ENCODE measurements at places on chromosomes 1 and 21. TPM values are rescaled to one million over a fixed set of nuclear protein-coding genes. Genes with fewer than 3 reads are reported as not detected.

The MRPL37 gene
- 211 TPM for total RNA-seq

The RRP1B gene
- 44.2 TPM for total RNA-seq

The IFI44L gene
- total RNA-seq: 5.5 TPM

The SYDE2 gene
- 6.8 TPM for total RNA-seq

The PPP2R5A gene
- 64.7 TPM for total RNA-seq

- no peak for DNase-seq
- H3K27me3 ChIP-seq: no peaks in the 10 kb centered on the region
- H3K36me3 ChIP-seq: no peaks in the 10 kb centered on the region
- no peak overlapping the region for H3K27ac ChIP-seq
- peak overlapping the region; percentile 68 for H3K4me3 ChIP-seq
Measured at GRCh38 chr1:99004254-99004860, 304 bp downstream of the PLPPR5 start.

GRCh38 chr1:2592672-2593071 lies 6.1 kb downstream of the PRXL2B start:
- H3K27me3 ChIP-seq: no peaks in the 10 kb centered on the region
- DNase-seq: peak; percentile 17
- H3K36me3 ChIP-seq: peaks cover 2% of the 10 kb centered on the region

GRCh38 chr1:236948996-236949395 lies 55.2 kb downstream of the MT1HL1 start:
- H3K36me3 ChIP-seq: no peaks in the 10 kb centered on the region
- no peak overlapping the region for H3K27ac ChIP-seq
- H3K27me3 ChIP-seq: peaks cover 15% of the 10 kb centered on the region
- no peak for DNase-seq
- no peak overlapping the region for H3K4me3 ChIP-seq
- no peaks in the 10 kb centered on the region for H3K4me1 ChIP-seq

DNA sequence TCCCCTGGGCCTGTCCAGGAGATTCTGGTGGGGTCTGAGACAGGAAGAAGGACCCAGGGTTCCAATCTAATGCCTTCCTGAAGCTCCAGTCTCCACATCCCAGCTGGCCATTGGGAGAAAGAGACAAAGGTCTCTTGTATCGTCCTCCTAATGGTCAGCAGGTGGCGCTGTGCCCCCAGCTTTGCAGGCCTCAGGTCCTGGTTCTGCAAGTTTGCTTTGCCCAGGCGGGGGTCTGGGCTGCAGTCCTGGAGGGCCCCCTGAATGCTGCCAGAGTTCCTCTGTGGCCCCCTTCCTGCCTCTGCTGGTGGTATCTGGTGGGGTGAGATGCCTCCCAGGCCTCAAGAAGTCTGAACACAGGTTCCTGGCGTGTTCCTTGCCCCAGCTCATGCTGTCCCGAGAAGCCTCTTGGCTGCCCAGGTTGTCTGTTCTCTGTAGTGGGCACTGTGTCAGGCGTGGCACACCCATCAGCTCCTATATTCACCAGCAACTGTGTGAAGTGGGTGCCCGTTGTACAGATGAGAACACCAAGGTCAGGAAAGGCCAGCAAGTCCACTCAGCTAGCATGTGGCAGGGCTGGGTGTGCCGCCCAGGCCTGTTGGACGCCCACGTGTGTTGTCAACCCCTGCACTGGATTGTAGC lies 33.8 kb upstream of the CSF3R start:
- H3K4me1 ChIP-seq: no peaks in the 10 kb centered on the region
- H3K27ac ChIP-seq: no peak overlapping the region
- no peaks in the 10 kb centered on the region for H3K27me3 ChIP-seq
- peak; percentile 59 for DNase-seq

GRCh38 chr21:19256934-19257660 lies 853.5 kb upstream of the TMPRSS15 start:
- no peak for DNase-seq
- no peak overlapping the region for H3K27ac ChIP-seq
- H3K4me3 ChIP-seq: no peak overlapping the region
- H3K27me3 ChIP-seq: no peaks in the 10 kb centered on the region
- H3K36me3 ChIP-seq: no peaks in the 10 kb centered on the region

- no peaks in the 10 kb centered on the region for H3K36me3 ChIP-seq
- no peaks in the 10 kb centered on the region for H3K4me1 ChIP-seq
- H3K27me3 ChIP-seq: no peaks in the 10 kb centered on the region
- no peak overlapping the region for H3K27ac ChIP-seq
Measured at GRCh38 chr21:35332841-35333426, 283.8 kb upstream of the RUNX1 start.

DNA sequence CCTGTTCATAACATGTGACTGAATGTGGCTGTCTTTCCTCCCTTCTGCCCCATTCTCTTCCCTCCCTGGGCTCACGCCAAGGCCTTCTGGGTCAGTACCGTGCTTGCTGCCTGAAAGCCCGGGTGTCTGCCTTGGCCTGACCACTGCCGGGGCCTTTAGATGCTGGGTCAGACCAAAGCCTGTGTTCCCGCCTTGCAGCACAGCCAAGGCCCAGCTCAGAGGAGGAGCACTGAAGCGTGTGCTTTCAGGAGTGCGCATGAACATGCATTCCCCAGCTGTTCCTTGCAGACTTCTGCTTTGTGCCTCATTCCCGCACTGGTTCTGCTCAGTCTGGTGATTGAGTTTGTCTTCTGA lies 27.0 kb upstream of the SARS1 start:
- H3K4me1 ChIP-seq: peaks cover 3% of the 10 kb centered on the region
- H3K4me3 ChIP-seq: no peak overlapping the region
- no peak overlapping the region for H3K27ac ChIP-seq
- H3K27me3 ChIP-seq: no peaks in the 10 kb centered on the region
- DNase-seq: no peak

DNA sequence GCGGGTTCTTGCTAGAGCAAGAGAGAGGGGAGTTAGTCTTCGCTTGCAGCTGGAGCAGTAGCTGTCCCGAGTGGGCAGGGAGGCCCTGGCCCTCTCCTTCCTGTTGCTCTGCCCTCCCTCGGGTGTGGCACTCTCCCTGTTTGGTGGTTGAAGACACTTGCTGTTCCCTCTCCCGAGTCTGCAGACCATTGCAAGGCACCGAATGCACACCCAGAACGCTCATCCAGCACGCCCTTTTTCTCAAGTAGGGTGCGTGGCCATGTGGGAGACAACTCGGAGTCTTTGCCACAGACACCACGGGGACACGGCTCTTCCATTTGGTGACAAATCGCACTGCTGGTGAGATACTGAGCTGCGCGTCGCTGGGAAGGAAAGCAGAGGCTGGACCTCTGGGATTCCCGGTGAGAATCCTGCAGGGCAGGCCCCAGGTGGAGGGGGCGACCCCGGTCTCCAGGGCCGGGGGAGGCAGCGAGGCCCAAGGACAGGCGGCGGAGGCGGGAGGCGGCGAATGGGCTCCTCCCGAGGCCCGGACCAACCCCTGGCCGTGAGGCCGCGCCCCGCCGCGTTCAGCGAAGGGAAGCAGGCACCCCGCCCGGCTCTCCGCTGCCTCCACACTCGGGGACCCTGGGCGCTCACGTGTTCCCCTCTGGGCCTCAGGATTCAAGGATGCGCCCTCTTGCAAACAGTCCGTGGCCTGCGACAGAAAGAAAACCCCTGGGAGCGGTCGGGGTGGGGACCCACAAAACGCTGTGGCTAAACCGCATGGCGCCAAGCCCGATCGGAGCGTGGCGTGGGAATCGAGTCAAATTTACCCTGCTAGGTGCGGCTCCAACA lies 10.4 kb upstream of the TMEM200B start:
- H3K4me3 ChIP-seq: no peak overlapping the region
- peaks cover 5% of the 10 kb centered on the region for H3K4me1 ChIP-seq
- H3K27ac ChIP-seq: no peak overlapping the region
- no peak for DNase-seq

GRCh38 chr1:44086692-44087474 lies 31.7 kb upstream of the KLF17 start:
- H3K4me3 ChIP-seq: no peak overlapping the region
- no peaks in the 10 kb centered on the region for H3K36me3 ChIP-seq
- no peaks in the 10 kb centered on the region for H3K27me3 ChIP-seq
- DNase-seq: no peak

GRCh38 chr1:31505911-31506497 lies 70.3 kb upstream of the TINAGL1 start:
- no peaks in the 10 kb centered on the region for H3K36me3 ChIP-seq
- peaks cover 6% of the 10 kb centered on the region for H3K4me1 ChIP-seq
- peak; percentile 44 for DNase-seq
- H3K27ac ChIP-seq: no peak overlapping the region
